Thoracic aorta (tissue), 2 donors: ENCODE measurements at places on chromosomes 2 and 18.

DNA sequence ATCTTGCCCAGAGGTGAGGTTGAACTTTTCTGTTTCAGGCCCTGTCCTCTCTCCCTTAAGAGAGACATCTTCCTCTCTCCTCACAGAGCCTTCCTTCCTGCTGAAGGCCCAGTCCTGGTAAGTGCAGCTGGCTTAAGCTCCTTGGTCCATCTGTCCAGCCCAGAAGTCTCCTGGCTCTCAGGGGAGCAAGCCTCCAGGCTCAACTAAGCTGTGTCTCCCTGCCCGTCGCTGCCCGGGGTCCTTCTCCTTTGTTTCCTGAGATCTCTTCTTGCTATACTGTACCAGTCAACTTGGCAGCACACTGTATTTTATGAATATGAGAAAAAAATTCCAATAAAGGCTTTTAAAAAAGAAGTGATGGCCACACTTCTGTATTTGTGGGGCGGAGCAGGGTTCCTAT is 77.4 kb downstream of the KCNF1 start:
- no peak overlapping the region for H3K27ac ChIP-seq
- no peak overlapping the region for H3K4me3 ChIP-seq
- H3K4me1 ChIP-seq = no peaks in the 10 kb centered on the region
- DNase-seq = no peak
- no peaks in the 10 kb centered on the region for H3K27me3 ChIP-seq

- no peak overlapping the region for H3K4me3 ChIP-seq
- no peaks in the 10 kb centered on the region for H3K27me3 ChIP-seq
- no peak for DNase-seq
- no peaks in the 10 kb centered on the region for H3K36me3 ChIP-seq
Observed at GRCh38 chr2:149036507-149037293, 1.8 kb upstream of the LYPD6B start.

DNA sequence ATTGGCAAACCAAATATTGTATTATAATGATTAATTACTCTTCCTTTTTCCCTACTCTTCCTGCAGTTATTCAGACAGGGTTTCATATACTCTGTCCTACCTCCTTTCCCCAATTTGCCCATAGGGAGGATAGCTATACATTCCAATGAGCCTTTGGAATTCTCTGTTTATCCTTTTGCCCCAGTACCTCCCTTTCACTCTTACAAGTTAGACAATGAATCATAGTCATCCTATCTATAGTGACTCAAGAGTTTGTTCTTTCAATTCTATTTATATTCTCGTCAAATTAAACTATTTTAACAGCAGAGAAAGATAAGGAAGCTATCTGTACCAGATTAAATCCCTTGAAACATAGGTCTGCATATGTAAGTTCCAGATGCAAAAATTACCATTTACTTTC is 437.5 kb downstream of the NR4A2 start:
- H3K36me3 ChIP-seq = no peaks in the 10 kb centered on the region
- no peaks in the 10 kb centered on the region for H3K27me3 ChIP-seq
- no peaks in the 10 kb centered on the region for H3K4me1 ChIP-seq
- DNase-seq = no peak

- H3K4me3 ChIP-seq = no peak overlapping the region
- no peaks in the 10 kb centered on the region for H3K36me3 ChIP-seq
- H3K27ac ChIP-seq = no peak overlapping the region
- H3K4me1 ChIP-seq = no peaks in the 10 kb centered on the region
Observed at GRCh38 chr2:76895469-76895868, 626.7 kb downstream of the LRRTM4 start.

DNA sequence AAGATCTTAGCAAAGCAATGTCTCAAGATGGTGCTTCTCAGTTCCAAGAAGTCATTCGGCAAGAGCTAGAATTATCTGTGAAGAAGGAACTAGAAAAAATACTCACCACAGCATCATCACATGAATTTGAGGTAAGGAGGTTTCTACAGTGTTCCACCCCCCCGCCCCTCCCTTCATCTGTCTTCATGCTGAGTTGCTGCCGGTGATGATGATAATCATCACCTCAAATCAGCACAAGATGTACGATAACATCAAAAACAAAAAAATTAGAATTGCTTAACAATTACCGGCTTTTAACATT is 14.6 kb downstream of the UGP2 start:
- peaks cover 50% of the 10 kb centered on the region for H3K4me1 ChIP-seq
- no peak overlapping the region for H3K27ac ChIP-seq
- DNase-seq = no peak
- H3K36me3 ChIP-seq = peaks cover 24% of the 10 kb centered on the region

GRCh38 chr2:149410701-149411484 is 80.5 kb downstream of the LYPD6 start:
- no peaks in the 10 kb centered on the region for H3K27me3 ChIP-seq
- no peak overlapping the region for H3K27ac ChIP-seq
- H3K36me3 ChIP-seq = no peaks in the 10 kb centered on the region
- no peaks in the 10 kb centered on the region for H3K4me1 ChIP-seq

DNA sequence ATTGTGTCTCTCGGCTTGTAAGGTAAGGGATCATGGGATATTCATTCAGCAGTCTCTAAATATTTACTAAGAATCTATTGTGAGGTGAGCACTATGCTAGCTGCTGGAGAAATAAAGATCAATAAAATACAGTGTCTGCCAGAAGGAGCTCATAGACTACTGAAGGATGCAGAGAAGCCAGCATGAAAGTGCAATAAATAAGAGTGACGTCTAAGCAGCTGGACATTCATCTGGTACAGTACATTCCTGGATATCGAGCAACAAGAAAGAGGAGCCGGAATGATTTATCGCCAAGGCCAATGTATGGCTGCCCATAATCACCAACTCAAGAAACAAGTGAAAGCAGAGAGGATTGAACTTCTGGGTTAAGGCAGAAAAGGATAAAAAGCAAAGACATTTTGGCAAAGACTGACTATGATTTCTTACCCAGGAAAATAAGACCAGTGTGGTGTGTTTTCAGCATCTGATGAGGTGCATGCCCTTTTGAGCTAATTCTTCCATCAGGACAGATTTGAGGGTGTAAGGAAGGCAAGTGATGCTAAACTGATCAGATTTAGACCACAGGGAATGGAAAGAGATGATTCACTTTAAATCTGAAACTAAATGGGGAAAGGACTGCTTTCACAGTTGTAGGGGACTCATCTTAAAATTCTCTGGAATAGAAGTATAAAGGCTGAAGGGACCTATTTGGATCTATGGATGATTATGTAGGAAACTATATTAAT is 18.7 kb upstream of the LMAN1 start:
- no peaks in the 10 kb centered on the region for H3K4me1 ChIP-seq
- no peaks in the 10 kb centered on the region for H3K27me3 ChIP-seq
- no peak overlapping the region for H3K27ac ChIP-seq

- H3K27ac ChIP-seq = no peak overlapping the region
- no peak for DNase-seq
- no peaks in the 10 kb centered on the region for H3K36me3 ChIP-seq
- no peak overlapping the region for H3K4me3 ChIP-seq
- peaks cover 17% of the 10 kb centered on the region for H3K27me3 ChIP-seq
Observed at GRCh38 chr18:78984941-78985784, 5.5 kb downstream of the SALL3 start.

DNA sequence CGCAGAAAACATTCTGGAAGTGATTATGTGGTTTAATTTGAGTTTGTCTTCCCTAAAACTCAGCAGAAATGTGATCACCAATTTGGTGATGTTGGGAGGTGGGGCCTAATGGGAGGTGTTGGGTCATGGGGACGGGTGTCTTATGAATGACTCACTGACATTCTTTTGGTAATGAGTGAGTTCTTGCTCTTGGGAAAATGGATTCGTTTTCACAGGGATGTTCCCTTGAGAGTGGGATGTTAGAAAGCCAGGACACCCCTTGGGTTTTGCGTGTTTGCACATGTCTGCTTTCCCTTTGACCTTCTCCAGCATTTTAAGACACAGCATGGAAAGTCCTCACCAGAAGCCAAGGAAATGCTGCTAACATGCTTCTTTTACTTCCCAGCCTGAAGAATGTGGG is 321.5 kb upstream of the NT5C1B start:
- no peaks in the 10 kb centered on the region for H3K27me3 ChIP-seq
- no peak overlapping the region for H3K27ac ChIP-seq
- no peak for DNase-seq
- no peaks in the 10 kb centered on the region for H3K4me1 ChIP-seq

DNA sequence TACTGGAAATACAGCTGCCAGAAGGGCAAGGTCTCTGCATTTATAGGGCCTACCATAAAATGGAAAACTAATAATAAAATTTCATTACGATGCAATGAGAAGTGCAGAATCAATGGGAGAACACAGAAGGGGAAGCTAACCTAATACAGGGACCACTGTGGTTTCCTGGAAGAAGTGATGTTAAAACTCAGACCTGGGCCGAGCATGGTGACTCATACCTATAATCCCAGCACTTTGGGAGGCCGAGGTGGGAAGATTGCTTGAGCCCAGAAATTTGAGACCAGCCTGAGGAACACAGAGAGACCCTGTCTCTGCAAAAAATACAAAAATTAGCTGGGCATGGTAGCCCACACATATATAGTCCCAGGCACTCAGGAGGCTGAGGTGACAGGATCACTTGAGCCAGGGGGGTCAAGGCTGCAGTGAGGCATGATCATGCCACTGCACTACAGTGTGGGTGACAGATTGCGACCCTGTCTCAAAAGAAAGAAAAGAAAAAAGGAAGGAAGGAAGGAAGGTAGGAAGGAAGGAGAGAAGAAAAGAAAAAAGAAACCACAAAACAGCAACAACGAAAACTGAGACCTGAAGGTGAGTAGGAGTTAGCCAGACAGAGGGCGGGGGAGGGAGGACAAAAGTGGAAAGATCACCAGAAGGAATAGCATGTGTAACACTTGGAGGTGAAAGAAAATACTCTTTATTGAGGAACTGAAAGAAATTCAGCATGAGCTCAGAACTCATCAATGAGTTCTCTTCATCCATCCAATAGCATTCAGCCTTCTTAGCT is 58.3 kb upstream of the DTNA start:
- no peak for DNase-seq
- H3K4me1 ChIP-seq = peaks cover 21% of the 10 kb centered on the region
- peak overlapping the region; percentile 64 for H3K27ac ChIP-seq
- no peaks in the 10 kb centered on the region for H3K27me3 ChIP-seq
- no peak overlapping the region for H3K4me3 ChIP-seq

DNA sequence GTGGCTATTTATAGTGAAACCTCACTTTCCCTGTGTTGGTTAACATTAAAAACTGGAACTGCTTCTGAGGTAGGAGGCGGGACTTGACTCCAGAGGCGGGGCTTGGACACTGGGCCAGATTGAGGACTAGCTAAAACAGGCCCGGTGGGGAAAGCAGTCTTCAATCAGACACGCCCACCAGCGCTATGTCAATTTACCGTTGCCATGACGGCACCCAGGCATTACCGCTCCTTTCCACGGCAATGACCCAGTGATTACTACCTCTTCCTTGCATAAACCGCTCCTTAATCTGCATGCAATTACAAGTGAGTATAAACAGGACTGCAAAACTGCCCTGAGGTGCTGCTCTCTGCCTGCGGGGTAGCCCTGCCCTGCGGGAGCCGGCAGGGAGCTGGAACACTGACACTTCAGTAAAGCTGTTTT is 35.3 kb downstream of the LRRFIP1 start:
- peak overlapping the region; percentile 67 for H3K27ac ChIP-seq
- H3K36me3 ChIP-seq = no peaks in the 10 kb centered on the region
- H3K4me1 ChIP-seq = peaks cover 21% of the 10 kb centered on the region
- H3K27me3 ChIP-seq = no peaks in the 10 kb centered on the region

GRCh38 chr2:53964257-53964952 is 6.4 kb downstream of the PSME4 start:
- H3K27me3 ChIP-seq = no peaks in the 10 kb centered on the region
- H3K36me3 ChIP-seq = no peaks in the 10 kb centered on the region
- no peak for DNase-seq
- no peak overlapping the region for H3K4me3 ChIP-seq
- peaks cover 74% of the 10 kb centered on the region for H3K4me1 ChIP-seq
